ENCODE measurements at places on chromosomes 12 and 14. TPM values are rescaled to one million over a fixed set of nuclear protein-coding genes. Genes with fewer than 3 reads are reported as not detected.

GRCh38 chr12:118060301-118061010 lies 523 bp downstream of the WSB2 start:
- DNase-seq = peak; percentile 51

DNA sequence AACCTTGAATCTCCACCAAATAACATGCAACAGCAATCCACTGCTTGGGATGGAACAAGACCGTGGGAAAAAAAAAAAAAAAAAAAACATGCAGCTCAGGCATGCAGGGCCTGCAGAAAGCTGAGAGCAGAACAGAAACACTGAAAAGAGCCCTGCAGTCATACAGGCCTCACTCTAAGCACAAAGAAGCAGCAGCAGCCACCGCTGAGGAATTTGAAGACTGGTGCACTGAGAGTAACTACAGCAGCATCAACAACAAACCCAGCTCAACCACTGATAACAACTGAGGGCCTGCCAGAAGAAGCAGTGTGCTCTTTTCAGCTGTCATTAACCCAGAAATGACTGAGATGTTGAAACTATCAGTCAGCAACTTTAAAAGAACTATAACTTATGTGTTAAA lies 354.7 kb upstream of the TMTC1 start:
- no peak for DNase-seq

DNA sequence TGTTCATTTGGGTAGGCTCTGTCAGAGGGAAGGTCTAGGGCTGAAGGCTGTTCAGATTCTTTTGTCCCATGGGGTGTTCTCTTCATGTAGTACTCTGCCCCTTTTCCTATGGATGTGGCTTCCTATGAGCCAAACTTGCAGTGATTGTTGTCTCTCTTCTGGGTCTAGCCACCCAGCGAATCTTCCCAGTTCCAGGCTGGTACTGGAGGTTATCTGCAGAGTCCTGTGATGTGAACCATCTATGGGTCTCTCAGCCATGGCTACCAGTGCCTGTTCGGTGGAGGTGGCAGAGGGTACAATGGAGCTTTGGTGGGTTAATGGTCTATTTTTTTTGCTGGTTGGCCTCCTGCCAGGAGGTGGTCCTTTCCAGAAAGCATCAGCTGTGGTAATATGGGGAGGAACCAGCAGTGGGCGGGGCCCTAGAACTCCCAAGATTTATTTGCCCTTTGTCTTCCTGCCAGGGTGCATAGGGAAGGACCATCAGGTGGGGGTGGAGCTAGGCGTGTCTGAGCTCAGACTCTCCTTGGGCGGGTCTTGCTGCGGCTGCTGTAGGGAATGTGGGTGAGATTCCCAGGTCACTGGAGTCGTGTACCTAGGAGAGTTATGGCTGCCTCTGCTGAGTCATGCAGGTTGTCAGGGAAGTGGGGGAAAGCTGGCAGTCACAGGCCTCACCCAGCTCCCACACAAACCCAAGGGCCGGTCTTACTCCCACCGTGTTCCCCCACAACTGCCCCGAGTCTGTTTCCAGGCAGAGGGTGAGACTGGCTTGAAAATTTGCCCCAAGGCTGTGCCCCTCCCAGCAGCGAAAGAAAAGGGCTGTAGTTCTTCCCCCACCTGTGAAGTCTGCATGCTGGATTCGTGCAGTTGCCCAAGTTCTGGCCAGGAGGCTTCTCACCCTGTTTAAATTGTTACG lies 17.5 kb downstream of the MTRFR start:
- no peak for DNase-seq

DNA sequence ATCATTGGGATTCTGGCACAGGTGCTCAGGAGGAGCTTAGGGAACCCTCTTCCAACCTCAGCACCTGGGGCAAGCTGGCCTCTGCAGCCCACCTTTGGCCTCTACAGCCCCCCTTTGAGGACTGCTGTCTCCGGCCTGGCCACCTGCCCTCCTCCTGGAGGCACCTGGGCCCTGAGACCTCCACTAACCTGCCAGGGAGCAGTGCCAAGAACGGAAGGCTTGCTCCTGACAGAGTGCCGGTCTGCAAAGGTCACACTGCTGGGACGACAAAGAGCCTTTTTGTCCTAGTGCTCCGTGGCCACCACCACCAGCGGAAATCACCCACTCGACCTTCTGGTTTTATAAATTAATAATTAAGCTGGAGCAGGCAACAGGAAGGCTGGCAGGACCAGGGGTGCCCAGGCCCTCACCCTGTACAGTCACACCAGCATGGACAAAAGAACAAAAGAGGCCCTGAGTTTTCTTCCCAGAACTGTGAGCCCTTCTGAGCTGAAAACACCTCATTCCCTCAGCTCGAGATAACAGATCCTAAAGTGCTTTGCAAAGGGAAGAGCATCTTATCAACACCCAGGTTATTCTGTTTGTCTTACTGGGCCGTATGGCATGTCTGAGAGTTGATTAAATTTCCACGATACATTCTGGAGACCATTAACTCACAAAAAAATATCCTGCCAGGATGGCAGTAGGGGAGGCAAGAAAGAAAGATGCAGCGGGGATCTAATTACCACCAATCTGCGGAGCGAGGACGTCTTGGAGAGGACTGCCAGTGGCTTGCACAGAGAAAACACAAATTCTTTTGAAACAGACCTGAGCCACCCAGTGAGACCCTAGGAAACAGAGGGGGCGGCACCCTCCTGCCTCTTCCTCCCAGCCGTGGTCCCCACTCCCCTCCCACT lies 8.2 kb downstream of the TESC start:
- DNase-seq = no peak

BEST3 gene
- total RNA-seq = 181 TPM

DNA sequence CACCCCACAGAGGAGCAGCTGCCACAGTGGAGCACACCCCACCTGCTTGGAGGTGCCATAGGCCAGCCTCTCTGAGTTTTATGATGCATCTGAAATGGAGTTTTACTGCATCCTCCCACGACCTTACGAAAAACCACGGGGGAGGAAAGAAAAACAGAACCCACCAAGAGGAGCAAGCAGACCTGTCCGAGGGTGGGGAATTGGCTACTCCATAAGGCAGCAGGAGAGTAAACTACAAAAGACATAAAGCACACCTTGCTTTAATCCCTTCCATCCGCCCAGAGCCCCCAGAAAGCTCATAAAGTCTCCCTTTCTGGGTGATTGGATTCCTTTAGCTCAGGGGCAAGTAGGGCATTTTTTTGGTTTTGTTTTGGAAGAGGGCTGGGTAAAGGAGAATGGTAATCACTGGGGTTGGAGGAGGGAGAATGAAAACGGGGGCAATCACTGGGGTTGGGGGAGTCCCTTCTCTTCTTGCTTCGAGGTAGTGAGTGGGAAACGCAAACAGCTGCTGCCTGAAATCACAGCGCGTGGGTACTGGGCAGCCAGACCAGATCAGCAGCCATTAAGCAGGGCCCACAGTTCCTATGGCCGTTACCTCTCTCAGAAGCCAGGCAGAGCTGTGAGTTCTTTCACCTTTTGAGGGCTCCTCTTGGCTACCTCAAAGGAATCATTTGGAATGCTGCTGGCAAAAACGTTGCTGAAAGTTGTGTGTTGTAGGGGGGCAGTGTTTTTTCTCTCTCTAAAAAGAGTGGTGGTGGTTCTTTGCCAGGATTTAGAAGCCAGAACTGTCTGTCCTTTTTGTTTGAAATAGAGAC lies 433.6 kb downstream of the ZFP36L1 start:
- DNase-seq = no peak

PGAM5 gene
- total RNA-seq = 35.1 TPM
